IMR-90 (cell line): ENCODE measurements at places on chromosomes 1 and 21. TPM values are rescaled to one million over a fixed set of nuclear protein-coding genes. Genes with fewer than 3 reads are reported as not detected.

DNA sequence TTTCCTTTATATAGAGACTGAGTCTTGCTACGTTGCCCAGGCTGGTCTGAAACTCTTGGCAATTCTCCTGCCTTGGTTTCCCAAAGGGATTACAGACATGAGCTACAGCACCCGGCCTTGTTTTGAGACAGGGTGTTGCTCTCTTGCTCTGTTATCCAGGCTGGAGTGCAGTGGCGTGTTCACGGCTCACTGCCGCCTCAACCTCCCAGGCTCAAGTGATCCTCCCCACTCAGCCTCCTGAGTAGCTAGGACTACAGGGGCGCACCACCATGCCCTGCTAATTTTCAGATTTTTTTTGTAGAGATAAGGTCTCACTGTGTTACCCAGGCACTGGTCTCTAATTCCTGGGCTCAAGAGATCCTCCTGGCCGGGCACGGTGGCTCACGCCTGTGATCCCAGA, 14.8 kb downstream of the LCK start:
- DNase-seq: no peak

DNA sequence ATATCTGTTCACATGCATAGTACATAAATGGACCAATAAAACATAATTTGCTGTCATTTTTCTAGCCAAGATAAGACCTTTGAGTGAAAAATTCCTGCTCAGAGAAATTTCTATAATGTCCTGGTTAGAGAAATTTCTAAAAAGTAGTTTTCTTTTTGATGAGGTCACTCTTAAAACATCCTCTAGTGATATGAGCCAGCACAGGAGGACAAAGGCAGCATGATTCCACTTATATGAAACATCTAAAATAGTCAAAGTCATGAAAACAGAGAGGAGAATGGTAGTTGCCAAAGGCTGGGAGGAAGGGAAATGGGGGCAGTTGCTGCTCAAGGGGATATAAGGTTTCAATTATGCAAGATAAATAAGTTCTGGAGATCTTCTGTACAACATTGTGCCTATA, 239.4 kb downstream of the BACH1 start:
- DNase-seq: peak; percentile 79

DNA sequence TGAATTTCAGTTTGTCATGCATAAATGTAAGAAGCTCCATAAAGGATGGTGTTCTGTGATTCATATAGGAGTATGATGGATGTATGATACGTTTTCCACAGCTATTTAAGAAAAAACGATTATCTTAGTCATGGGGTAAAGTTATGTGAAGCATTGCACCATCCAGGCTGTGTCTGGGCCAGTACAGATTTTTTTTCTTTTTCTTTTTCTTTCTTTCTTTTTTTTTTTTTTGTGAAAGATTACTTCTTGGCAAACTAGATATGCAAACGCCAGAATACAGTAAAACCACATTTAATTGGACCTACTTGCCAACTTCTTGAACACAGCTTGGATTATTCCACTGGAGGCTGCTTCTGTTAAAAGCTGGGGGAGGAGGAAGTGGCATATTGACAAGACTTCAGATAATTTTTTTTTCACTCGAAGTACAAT, 14.9 kb downstream of the ZBTB18 start:
- DNase-seq: peak; percentile 84

DNA sequence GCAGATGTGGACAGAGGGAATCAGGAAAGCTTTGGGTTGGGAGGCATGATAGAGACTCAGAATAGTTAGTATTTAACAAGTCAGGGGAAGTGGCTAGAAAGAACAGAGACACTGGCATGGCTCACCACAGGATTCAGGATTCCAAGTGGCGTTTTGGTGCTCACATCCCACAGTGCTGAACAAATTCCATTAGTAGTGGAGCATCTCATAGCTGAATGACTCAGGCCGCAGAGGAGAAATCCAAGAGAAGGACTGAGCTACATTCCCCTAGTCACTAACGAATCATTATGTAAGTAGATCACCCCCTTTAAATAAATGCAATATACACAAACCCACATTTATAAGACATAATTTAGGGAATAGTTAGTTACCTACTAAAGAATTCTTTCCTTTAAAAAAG, 5.0 kb upstream of the KCNJ9 start:
- DNase-seq: no peak

GRCh38 chr1:25867210-25867991, 8.1 kb downstream of the PAQR7 start:
- DNase-seq: no peak

- DNase-seq: no peak
Measured at GRCh38 chr1:23242414-23242813, 25.1 kb upstream of the HTR1D start.

- DNase-seq: no peak
Measured at GRCh38 chr1:216884614-216885229, 161.5 kb upstream of the ESRRG start.

GRCh38 chr1:66761221-66761620, 9.0 kb downstream of the DYNLT5 start:
- DNase-seq: peak; percentile 23

- no peak for DNase-seq
Measured at GRCh38 chr21:30480145-30480544, at the start of gene KRTAP19-1. KRTAP19-1 (minus strand) TSS chr21:30480367; CDS start chr21:30480317, 50 bp downstream.

DNA sequence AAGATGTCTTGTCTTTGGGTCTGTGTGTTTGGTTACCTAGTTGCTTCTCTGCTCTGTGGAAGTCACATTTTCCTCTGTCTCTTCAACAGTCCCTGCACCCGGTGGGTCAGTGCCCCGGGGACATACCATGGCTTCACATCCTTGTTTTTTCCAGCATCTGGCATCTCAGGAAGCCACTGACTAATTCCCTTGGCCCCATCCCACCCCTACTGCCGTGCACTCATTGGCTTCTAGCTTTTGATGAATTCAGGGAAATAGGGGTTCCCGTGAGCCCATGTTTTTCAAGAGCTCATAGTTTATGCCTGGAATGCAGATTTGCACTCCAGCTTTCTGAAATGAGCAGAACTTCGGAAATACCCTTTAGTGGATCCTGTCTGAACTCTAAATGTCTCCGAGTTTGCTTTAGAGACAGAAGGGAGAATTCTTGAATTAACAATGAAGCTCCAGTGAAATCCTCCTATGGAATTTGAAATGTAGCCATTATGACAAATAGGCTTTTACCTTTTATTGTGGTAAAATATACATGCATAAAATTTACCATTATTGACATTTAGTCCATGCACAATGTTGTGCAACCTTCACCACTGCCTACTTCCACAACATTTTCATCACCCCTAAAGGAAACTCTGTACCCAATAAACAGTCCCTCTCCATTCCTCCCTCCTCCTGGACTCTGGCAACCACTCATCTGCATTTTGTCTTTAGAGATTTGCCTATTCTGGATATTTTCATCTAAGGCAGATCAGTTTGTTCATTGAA, 67.5 kb downstream of the CLIC6 start:
- peak; percentile 44 for DNase-seq

KRTAP11-1 gene
- not detected in 2 replicates for total RNA-seq

KDF1 gene
- total RNA-seq: not detected in 2 replicates

DNA sequence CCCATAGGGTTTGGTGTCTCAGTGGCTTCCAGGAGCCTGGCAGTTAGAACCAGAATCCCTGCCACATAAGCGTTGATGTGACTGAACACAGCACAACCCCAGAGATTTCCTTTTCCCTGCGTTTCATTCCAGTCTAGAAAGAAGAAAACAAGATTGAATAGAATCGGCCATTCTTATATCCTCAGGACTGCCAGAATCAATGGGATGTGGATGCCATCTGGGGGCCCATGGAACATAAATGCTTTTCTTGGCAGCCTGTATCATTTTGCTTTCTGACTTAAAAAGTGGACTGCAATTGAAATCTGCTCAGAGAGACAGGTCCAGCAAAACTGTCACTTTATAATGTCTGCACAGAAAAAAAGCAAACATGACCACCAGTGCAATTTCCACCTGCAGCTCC, 80.3 kb downstream of the DISC1 start:
- DNase-seq: no peak

- peak; percentile 60 for DNase-seq
Measured at GRCh38 chr1:38018864-38019343, 6.4 kb downstream of the UTP11 start.

DNA sequence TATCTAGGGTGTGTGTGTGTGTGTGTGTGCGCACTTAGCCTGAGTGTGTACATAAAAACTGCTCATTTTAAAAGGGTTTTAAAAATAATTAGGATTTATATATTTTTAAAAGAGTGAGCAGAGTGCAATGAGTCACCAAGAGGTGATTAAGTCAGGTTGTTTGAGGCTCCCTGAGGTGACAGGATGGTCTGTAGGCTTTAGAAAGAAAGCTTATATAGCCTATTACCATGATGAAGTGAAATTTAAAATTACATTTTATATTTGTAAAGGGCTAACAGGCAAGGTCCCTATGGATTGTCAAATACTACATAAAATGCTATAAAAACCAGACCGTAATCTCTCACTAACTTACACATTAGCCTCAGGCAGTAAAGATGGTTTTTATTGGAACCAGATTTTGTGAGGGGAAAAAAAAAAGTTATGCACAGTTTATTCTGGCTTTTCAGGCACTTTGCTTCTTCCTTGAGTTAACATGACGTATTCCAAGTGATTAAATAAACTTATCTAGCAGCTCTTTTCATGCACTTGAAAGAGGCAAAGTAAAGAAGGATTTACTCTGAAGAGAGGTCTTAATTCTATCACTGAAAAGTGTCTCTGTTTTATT, 711.7 kb upstream of the PTBP2 start:
- DNase-seq: no peak

DNA sequence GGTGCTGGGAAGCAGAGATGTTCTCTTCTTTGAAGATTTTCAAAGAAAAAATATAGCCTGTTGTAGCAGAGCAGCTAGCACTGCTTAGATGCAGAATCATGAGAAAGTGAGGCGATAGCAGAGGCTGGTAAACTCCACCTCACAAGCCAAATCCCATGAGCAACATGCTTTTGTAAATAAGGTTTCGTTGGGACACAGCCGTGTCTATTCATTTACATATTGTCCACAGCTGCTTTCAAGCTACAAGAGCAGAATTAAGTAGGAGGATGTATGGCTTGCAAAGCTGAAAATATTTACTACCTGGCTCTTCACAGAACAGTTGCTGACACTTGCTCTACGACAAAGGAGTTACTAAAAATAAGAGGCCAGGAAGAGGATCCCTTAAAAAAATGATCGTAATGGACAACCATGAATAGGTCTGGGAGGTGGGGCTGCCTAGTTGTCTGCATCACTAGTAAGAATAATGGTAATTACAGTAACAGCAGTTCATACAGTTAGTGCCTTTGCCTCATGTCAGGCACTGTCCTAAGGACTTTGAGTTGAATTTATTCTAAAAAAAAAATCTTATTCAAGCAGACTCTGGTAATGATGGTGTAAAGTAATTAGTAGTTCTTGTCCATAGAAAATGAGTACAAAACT, 622.0 kb downstream of the KIF26B start:
- no peak for DNase-seq

DNA sequence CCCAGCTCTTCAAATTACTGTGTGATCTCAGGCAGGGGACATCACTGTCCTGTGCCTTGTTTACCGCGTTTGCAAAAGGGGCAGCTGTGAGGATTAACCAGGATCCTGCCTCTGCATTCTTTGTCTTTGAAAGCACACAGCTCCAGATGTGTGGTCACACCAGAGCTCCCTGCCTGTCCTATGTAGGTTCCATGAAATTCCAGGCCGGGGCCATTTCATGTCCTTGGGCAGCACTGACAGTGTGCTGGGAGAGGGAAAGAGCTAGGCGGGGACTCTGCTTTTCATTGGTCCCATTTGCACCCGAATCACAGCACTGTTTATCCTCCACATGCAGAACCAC, 42.2 kb upstream of the SELENON start:
- DNase-seq: no peak

DNA sequence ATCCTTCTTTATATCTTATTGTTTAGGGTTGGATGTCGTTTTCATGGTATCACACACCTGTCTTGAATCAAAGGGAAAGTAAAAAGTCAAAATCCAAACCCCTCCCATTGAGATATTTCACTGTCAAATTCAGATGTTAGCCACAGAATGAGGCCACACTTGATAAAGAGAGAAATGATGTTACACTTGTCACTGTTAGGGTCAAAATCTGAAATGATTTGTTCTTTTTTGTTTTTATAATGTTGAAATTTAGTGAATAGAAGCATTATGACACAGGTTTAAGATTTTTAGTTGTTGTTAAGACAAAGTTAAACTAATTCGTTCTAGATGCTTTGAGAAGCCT, 13.1 kb downstream of the NFIA start:
- no peak for DNase-seq

MROH7 gene
- total RNA-seq: not detected in 2 replicates

OR2L13 gene
- not detected in 2 replicates for total RNA-seq

SLC2A5 gene
- 0.18 TPM in 1 of 2 replicates, not detected in the other for total RNA-seq

DNA sequence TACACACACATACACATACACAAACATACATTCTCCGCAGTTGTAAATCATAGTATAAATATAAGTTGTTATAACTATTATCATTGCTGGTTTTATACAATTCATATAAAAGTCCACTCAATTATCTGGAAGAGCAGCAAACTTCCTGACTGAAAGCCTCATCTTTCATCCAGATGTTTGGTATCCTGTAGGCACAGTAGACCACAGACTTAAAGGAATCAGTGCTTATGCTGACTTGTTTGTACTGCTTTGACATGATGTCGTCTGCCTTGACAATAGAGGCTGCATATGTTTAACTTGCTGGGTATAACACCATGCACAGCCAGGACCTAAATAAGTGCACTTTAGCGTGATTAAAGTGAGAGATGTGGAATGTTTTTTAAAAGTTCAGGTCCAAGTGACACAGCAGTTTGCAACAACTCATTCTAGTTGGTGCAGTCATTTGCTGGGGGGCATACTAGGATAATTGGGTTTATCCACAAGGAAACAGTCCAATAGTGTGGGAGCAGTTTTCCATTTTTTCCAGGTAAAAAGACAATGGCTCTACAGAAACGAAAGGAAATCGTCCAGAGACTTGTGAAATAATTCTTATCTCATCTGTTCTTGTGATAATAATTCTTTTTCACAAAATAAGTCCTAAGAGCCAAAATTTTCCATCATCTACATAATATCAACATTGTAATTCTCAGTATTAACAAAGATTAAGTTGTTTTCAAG, 110.3 kb upstream of the TSPAN2 start:
- DNase-seq: peak; percentile 26

DNA sequence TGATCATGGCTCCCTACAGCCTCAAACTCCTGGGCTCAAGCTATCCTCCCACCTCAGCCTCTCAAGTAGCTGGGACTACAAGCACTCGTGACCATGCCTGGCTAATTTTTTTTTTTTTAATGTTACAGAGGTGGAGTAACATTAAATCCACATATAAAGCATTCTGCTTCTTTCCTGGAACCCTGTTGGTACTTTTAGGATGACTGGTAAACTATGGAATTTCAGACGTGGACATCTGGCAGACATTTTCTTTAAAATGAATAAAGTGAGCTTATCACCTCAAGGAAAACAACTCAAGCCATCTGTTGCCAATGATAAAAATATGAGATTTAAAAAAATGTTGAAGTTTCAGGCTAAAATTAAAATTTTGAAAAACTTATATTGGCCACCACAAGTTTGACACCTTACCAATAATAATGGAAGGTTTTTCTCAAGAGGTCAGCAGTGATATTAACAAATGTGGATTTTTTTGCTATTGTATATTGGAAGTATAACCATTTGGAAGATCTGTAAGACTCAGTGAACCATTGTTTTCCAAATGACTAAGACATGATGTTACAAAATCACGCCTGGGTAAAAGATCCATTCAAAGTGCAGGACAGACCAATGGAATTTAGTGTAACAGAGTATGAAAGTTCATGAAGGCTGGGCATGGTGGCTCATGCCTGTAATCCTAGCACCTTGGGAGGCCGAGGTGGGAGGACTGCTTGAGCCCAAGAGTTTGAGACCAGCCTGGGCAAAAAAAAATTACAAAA, 52.7 kb upstream of the EIF4G3 start:
- DNase-seq: peak; percentile 80

GOLT1A gene
- total RNA-seq: not detected in 2 replicates

ST6GALNAC3 gene
- 0.56 and 1.3 TPM in 2 replicates for total RNA-seq

GRCh38 chr1:223074445-223075300, 68.4 kb downstream of the TLR5 start:
- no peak for DNase-seq
